ENCODE measurements at places on chromosomes 6 and 20. TPM values are rescaled to one million over a fixed set of nuclear protein-coding genes. Genes with fewer than 3 reads are reported as not detected.

NT5DC1 gene
- 29.1 TPM for total RNA-seq

PGBD1 gene
- total RNA-seq = 5.3 TPM

ADGRG6 gene
- 47.1 TPM for total RNA-seq

DEFB124 gene
- total RNA-seq = not detected

NHSL1 gene
- 2.7 TPM for total RNA-seq

ADGRF1 gene
- total RNA-seq = not detected

MAS1 gene
- total RNA-seq = not detected

THBD gene
- total RNA-seq = 23.8 TPM

KCNK5 gene
- total RNA-seq = 1.1 TPM

HLA-DMA gene
- 2.4 TPM for total RNA-seq

OR2H2 gene
- total RNA-seq = not detected

HLA-G gene
- total RNA-seq = not detected

GLYATL3 gene
- not detected for total RNA-seq

TAP1 gene
- total RNA-seq = 36.0 TPM

Data from A549 treated with CpdA at 1 μM for 4 hours (cell line).